ENCODE measurements at places on chromosomes 7 and 10. TPM values are rescaled to one million over a fixed set of nuclear protein-coding genes. Genes with fewer than 3 reads are reported as not detected.

The TRIM50 gene
- total RNA-seq, result not detected

The PPIA gene
- 2,882 TPM for total RNA-seq

The SORBS1 gene
- 0.70 TPM for total RNA-seq

The AGAP3 gene
- total RNA-seq, result 22.0 TPM

The TRDMT1 gene
- total RNA-seq, result 4.4 TPM

The COL1A2 gene
- 0.56 TPM for total RNA-seq

Measured in activated CD8-positive, alpha-beta T cell treated with anti-CD3 and anti-CD28 coated beads for 36 hours (primary cell).